Activated naive CD8-positive, alpha-beta T cell treated with anti-CD3 and anti-CD28 coated beads, Interleukin-2, amount 10 ng/mL, durations not matched to agents 7 days and 5 days (primary cell): ENCODE measurements at places on chromosomes 11 and 22.

- H3K36me3 ChIP-seq = peaks cover 5% of the 10 kb centered on the region
- no peak overlapping the region for H3K4me3 ChIP-seq
- H3K27ac ChIP-seq = no peak overlapping the region
- DNase-seq = no peak
- H3K27me3 ChIP-seq = no peaks in the 10 kb centered on the region
These were observed 17.9 kb upstream of the TREH start for GRCh38 chr11:118697346-118697745.

DNA sequence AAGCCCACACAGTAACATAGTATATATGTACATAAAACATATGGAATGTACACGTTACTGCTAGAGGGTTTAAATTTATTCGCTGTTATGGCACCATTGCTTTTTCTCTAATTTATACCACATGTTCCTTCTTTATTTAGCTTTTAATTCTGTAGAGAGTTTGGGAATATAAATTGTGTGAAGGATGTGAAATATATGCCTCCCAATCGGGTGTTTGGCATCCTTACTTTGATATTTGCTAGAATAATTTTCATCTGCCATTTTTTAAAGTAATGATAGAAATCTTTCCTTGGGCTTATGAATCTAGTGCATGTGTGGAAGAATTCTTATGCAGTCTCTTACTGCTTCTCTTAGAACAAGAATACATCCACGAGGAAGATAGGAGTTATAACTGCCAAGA, 509.8 kb upstream of the RAG2 start:
- no peak overlapping the region for H3K27ac ChIP-seq
- DNase-seq = no peak
- H3K4me1 ChIP-seq = no peaks in the 10 kb centered on the region
- H3K4me3 ChIP-seq = no peak overlapping the region
- no peaks in the 10 kb centered on the region for H3K36me3 ChIP-seq
- H3K27me3 ChIP-seq = no peaks in the 10 kb centered on the region

- no peak for DNase-seq
- H3K27ac ChIP-seq = no peak overlapping the region
- H3K4me3 ChIP-seq = no peak overlapping the region
These were observed 197.5 kb downstream of the BCR start for GRCh38 chr22:23377767-23378166.

- H3K27me3 ChIP-seq = no peaks in the 10 kb centered on the region
- H3K4me1 ChIP-seq = peaks cover 6% of the 10 kb centered on the region
- no peak for DNase-seq
- H3K4me3 ChIP-seq = no peak overlapping the region
These were observed 551.1 kb downstream of the MN1 start for GRCh38 chr22:27250418-27250817.

- peak overlapping the region; percentile 94 for H3K27ac ChIP-seq
- DNase-seq = no peak
- H3K4me3 ChIP-seq = peak overlapping the region; percentile 98
- H3K27me3 ChIP-seq = no peaks in the 10 kb centered on the region
- peaks cover 31% of the 10 kb centered on the region for H3K4me1 ChIP-seq
These were observed 598 bp downstream of the CABIN1 start for GRCh38 chr22:24011735-24012068.

DNA sequence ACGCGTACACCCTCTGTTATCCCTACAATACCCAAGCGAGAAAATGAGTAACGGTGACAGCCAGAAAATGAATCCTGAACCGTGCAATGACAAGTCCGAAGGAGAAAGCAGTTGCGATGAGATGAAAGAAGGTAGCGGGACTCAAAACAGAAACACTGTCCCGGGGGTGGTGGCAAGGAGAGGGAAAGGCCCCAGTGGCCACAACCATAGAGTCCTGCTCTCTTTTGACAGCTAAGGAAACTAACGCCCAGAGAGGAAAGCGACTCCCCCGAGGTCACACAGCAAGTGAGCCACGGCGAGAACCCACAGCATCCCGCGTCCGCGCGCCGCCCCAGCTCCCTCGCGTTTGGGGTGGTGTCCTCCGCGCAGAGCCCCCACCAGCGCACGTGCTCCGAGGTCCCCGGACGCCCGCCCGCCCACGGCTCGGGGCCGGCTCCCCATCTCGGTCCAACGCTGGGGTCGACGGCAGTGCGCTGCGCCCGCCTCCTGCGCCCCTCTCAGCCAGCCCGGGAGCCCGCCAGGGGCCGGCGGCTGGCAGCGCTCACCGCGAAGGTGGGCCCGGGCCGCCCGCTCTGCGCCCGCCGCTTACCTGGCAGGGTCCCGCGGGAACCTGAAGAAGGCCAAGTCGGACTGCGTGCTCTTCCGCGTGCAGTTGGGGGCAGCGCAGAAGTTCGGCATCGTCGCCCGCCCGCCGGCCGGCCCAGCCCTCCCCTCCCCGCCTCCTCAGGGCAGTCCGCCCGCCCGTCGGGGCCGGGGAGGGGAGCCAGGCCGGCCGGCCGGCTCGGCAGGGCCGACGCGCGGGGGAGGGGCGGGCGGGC, 564 bp downstream of the THAP12 start:
- peaks cover 8% of the 10 kb centered on the region for H3K36me3 ChIP-seq
- H3K4me1 ChIP-seq = peaks cover 34% of the 10 kb centered on the region
- peak overlapping the region; percentile 96 for H3K4me3 ChIP-seq
- H3K27ac ChIP-seq = peak overlapping the region; percentile 93
- peak; percentile 74 for DNase-seq
- no peaks in the 10 kb centered on the region for H3K27me3 ChIP-seq

- DNase-seq = no peak
- H3K36me3 ChIP-seq = no peaks in the 10 kb centered on the region
- H3K4me3 ChIP-seq = no peak overlapping the region
These were observed 251.0 kb upstream of the CCDC90B start for GRCh38 chr11:83537131-83537610.

GRCh38 chr11:127888386-127888785, 699.0 kb downstream of the ETS1 start:
- no peak overlapping the region for H3K27ac ChIP-seq
- no peaks in the 10 kb centered on the region for H3K36me3 ChIP-seq
- no peak overlapping the region for H3K4me3 ChIP-seq
- DNase-seq = no peak

- H3K4me3 ChIP-seq = no peak overlapping the region
- no peak for DNase-seq
- H3K36me3 ChIP-seq = no peaks in the 10 kb centered on the region
- H3K27me3 ChIP-seq = no peaks in the 10 kb centered on the region
- H3K4me1 ChIP-seq = peaks cover 2% of the 10 kb centered on the region
These were observed 124.3 kb downstream of the C11orf58 start for GRCh38 chr11:16862726-16863125.

GRCh38 chr22:38202437-38203089, 769 bp downstream of the MAFF start:
- peak overlapping the region; percentile 90 for H3K4me3 ChIP-seq
- peaks cover 34% of the 10 kb centered on the region for H3K4me1 ChIP-seq
- DNase-seq = peak; percentile 77
- peak overlapping the region; percentile 82 for H3K27ac ChIP-seq
